ENCODE measurements at places on chromosomes 16 and 17. TPM values are rescaled to one million over a fixed set of nuclear protein-coding genes. Genes with fewer than 3 reads are reported as not detected.

KRT33A gene
- not detected for total RNA-seq

GRCh38 chr17:81328978-81329926, 34.1 kb upstream of the SLC38A10 start:
- DNase-seq: peak; percentile 100

SDR42E2 gene
- total RNA-seq: not detected

LGALS9B gene
- total RNA-seq: not detected

DNA sequence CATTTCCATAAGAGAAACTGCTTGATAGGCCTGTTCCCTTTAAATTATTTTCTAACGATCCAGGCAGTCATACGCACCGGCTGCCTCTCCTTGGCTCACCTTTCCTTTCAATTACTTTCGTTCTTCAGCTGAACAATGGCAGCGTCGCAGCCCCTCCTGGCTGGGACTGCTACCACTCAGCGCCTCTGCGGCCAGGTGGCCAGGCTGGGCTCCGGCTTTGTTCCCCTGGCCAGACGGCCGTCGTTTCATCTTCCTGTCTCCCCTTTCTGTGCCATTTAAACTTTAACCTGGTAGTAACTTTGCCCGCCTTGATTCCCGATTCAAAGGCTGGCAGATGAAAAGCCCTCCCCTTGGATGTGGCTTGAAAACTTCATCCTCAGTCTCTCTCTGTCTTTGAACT, 79.0 kb downstream of the C16orf78 start:
- DNase-seq: no peak

PLA2G10 gene
- not detected for total RNA-seq

- no peak for DNase-seq
Observed at GRCh38 chr17:34542700-34543336, 36.6 kb upstream of the TMEM132E start.

PIEZO1 gene
- total RNA-seq: 207 TPM

SRCIN1 gene
- not detected for total RNA-seq

SLC7A6 gene
- 36.9 TPM for total RNA-seq

DNA sequence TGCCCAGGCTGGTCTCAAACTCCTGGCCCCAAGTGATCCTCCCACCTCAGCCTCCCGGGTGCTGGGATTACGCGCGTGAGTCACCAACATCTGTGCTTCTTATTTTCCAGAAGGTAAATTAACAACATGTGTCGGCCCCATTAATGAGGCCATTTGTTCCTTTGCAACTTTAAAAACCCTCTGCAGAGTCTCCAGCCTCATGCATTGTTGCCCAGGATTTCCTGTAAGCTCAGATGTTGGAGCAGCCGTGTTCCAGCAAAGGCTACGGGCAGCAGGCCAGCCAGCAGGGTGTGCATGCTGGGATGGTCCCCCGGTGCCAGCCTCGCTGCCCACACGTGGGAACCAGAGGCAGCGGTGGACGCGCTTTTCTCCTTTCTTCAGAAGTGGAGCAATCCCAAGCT, 19.1 kb upstream of the HEXD start:
- DNase-seq: peak; percentile 92

GRCh38 chr16:84369938-84370627, 1.7 kb downstream of the ATP2C2 start:
- DNase-seq: peak; percentile 74

- no peak for DNase-seq
Observed at GRCh38 chr17:2380950-2381649, 19.8 kb downstream of the MNT start.

DNA sequence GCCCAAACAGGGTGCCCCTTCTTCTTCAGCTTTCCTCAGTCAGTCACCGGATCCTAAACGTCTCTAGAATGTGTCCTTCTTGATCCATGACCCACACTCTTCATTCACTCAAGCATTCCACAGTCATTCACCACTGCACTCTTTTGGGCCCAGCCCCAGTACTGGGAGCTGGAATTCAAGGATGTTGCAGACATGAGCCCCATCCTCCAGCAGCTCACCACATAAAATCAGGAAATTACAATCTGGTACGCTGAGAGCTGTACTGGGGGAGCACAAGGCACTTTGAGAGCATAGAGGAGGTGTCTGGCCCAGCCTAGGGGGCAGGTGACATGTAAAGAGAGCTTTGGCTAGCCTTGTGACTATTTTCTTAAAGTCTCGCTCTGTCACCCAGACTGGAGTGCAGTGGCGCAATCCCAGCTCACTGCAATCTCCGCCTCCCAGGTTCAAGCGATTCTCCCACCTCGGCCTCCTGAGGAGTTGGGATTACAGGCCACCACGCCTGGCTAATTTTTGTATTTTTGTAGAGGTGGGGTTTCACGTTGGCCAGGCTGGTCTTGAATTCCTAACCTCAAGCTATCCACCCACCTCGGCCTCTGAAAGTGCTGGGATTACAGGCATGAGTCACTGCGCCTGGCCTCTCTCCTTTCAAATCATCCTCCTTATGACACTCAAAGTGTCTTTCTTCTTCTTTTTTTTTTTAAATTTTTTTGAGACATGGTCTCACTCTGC, 18.7 kb downstream of the CES4A start:
- peak; percentile 72 for DNase-seq

PRKCB gene
- under 0.01 TPM for total RNA-seq

RMI2 gene
- total RNA-seq: 1.8 TPM

GRCh38 chr16:74296104-74296431, 546 bp upstream of the PSMD7 start:
- peak; percentile 49 for DNase-seq

DNA sequence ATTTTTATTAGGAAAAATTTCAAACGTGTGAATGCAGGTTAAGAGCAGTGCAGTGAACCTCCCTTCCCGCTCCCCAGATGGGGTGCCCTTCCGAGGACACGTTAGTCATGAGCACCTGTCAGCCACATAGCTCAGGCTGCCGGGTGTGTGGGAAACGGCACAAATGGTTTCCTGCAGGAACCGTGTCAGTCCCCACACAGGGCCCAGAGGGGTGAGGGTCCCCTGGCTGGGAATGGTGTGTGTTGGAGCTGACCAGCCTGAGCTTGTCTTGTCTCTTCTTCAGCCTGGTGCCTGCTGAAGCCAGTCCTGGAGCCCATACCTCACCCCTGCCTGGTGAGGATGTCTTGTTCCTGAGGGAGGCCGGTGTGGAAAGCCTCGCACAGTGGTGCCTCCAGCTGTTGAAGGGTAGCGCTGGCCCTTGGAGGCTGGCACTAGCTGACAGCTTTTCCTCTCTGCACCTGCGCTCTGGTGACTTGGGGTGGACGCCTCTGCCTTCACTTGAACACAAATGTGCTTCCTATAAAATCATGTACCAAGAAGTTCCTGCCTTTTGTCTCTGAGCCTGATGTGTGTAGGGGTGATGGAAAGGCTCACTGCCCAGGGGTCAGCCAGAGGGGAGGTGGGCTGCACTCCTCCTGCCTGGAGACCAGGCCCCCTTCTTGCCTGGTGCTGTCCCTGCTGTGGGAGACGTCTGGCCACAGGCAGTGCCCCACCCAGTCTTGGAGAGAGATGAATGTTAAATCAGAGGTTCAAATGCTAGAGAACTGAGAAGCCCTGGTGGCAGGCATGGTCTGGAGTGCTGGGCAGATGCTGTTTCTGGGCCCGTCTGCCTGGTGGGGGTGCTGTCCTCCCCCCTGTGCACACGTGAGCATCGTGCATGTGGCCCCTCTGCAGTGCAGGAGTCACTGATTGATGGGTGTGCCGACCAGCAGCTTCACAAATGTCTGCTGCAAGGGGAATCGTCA, 102.6 kb upstream of the ZNF750 start:
- peak; percentile 80 for DNase-seq

VTN gene
- not detected for total RNA-seq

GRCh38 chr16:87165885-87166284, 151.3 kb downstream of the C16orf95 start:
- DNase-seq: no peak

DNA sequence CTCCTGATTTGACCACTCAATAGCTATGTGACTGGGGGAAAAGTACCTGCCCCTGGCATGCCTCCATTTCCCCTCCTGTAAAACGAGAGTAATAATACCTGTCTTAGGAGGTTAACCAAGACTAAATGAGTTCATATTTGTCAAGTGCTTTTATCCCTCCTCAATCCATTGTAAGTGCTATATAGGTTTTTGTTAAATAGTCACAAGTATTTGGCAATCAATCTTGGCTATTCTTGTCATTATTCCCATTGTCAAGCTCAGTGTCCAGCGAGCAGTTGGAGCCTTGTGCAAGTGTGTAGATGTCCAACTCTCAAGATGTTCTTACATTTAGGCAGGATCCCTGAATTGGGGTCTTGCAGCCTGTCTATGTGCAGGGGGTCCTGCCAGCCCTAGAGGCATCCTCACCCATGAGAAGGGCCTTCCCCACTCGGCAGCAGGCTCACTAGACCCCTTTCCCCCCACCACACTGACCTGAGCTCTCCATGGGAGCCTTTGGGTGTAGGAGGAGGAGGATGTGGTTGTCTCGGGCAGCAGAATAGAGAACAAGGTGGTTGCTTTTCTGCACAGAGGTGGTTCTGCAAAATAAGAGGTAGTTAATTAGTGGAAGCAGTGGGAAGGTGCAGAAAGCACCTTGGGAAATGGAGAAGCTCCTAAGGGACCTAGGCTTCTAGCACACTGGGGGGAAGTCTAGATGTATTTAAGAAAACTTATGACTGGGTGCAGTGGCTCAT, 18.0 kb downstream of the PIK3R6 start:
- no peak for DNase-seq

DNA sequence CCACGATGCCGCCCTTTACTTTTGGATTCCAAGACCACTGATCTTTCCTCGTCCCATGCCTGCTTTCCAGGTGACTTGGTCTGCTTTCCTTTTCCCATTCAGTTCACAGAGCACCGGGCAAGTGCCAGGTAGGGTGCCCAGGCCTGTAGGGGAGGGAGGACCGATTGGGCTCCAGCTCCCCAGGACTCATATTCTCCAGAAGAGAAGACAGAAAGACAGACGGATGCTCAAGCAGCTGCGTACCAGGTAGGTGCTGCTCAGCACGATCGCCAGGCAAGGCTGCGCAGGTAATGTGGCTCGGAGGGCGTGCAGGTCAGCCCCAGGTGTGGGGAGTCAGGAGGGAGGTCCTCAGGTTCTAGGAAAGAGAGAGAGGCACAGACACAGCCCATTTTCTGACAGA, 67.5 kb upstream of the ZNF423 start:
- DNase-seq: no peak

DNA sequence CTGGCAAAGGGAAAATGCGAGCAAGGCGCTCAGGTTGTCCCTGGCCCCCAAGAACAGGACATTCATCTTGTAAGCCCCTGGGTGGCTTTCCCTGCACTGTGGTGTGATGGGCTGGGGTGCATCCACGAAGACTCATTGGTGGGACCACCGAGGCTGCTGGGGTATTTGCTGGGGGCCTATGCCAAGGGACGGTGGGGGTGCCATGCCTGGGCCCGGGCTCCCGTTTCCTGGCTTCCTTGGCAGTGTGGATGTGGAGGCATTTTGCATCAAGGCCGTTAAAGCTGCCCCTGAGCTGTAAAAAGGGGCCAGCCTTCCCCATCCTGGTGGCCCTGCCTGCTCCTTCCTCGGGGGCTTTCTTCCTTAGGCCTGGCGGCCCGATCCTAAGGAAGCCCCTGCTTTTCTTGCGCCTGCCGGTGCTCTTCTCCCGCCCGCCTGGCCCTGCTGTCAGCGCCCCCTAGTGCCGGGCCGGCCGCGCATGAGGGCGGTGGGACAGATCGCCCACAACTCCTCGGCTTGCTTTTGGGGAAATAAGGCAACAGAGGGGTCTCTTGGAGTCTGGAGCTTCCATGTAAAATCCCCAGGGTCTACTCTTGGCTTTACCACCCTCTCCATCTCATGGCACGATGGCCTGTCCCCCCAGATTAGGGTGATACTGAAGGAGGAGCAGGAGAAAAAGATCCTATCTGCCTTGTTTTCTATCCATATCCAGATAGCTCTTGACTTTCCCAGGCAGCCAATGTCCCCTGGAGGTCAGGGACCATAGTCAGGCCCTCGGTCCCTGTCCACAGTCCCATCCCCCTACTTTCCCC, 9.8 kb upstream of the TBX2 start:
- peak; percentile 98 for DNase-seq

- DNase-seq: no peak
Observed at GRCh38 chr16:52515068-52515671, 31.8 kb downstream of the TOX3 start.

- peak; percentile 54 for DNase-seq
Observed at GRCh38 chr17:47735139-47735464, 2.1 kb downstream of the TBX21 start.

LRRC75A gene
- 1.4 TPM for total RNA-seq

GRCh38 chr17:66542967-66543520, 240.6 kb downstream of the PRKCA start:
- DNase-seq: peak; percentile 56

- no peak for DNase-seq
Observed at GRCh38 chr16:3868556-3868955, 12.0 kb downstream of the CREBBP start.

RND2 gene
- total RNA-seq: 0.29 TPM

SPNS3 gene
- not detected for total RNA-seq

- no peak for DNase-seq
Observed at GRCh38 chr17:5800646-5801045, 216.3 kb upstream of the NLRP1 start.

MYH8 gene
- total RNA-seq: not detected

CA7 gene
- not detected for total RNA-seq

GRCh38 chr17:40023590-40024292, 8.5 kb downstream of the CSF3 start:
- peak; percentile 64 for DNase-seq

DNA sequence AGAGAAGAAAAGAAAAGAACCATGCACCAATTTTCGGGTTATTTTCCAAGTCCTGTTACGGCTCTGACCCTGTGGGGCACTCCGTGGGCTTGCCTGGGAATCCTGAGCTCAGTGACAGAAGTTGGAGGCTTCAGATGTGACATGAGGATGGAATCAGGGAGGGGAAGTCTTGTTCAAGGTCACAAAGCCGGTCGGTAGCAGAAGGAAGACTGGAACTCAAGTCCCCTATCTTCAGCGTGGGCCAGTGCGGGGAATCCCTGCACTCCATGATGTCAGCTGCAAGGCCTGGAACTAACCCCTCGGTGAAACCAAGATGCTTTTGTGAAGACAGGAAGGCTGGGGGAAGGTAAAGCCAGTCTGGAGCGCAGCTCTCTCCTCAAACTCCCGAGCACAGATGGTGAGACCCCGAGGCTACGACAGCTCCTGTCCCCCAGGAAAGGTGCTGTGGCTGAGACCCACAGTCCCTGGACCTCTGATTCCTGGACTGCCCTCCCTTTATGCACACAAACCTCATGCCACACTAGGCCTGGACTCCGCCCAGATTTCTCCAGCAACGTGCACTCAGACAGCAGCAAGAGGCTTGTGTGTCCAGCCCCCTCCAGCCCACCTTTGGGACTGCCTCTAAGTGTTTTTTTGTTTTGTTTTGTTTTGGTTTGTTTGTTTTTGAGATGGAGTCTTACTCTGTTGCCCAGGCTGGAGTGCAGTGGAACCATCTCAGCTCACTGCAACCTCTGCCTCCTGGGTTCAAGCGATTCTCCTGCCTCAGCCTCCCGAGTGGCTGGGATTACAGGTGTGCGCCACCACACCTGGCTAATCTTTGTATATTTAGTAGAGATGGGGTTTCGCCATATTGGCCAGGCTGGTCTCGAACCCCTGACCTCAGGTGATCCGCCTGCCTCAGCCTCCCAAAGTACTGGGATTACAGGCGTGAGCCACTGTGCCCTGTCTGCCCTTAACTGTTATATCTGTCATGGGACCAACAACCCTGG, 5.5 kb upstream of the IL27 start:
- DNase-seq: peak; percentile 81

Measured in osteoblast (primary cell).